Stimulated activated naive CD8-positive, alpha-beta T cell treated with anti-CD3 and anti-CD28 coated beads, Interleukin-15, amount 100 ng/mL, for 72 hours (primary cell): ENCODE measurements at places on chromosomes 16 and 17.

GRCh38 chr16:4232541-4233386 lies 9.1 kb downstream of the SRL start:
- DNase-seq: no peak

GRCh38 chr17:44672479-44673093 lies 16.3 kb downstream of the MEIOC start:
- no peak for DNase-seq

DNA sequence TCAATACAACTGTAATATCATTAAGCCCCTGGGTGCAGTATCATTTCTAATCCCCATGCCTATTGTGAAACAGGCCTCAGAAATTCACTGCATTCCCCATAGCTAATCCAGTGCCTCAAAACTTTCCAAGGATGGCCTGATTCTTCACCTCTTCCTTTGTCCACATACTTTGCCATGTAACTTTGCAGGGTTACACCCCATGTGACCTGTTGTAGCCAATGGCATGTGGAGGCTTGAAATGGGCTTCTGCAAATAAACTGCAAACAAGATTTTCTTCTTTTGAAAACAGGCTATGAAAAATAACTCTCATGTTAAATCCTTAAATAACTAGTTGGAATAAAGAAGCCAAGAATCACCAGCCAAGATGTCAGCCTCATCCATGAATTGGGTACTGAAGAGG lies 35.9 kb downstream of the ABCA10 start:
- no peak for DNase-seq

GRCh38 chr16:61937646-61938045 lies 98.6 kb downstream of the CDH8 start:
- no peak for DNase-seq

DNA sequence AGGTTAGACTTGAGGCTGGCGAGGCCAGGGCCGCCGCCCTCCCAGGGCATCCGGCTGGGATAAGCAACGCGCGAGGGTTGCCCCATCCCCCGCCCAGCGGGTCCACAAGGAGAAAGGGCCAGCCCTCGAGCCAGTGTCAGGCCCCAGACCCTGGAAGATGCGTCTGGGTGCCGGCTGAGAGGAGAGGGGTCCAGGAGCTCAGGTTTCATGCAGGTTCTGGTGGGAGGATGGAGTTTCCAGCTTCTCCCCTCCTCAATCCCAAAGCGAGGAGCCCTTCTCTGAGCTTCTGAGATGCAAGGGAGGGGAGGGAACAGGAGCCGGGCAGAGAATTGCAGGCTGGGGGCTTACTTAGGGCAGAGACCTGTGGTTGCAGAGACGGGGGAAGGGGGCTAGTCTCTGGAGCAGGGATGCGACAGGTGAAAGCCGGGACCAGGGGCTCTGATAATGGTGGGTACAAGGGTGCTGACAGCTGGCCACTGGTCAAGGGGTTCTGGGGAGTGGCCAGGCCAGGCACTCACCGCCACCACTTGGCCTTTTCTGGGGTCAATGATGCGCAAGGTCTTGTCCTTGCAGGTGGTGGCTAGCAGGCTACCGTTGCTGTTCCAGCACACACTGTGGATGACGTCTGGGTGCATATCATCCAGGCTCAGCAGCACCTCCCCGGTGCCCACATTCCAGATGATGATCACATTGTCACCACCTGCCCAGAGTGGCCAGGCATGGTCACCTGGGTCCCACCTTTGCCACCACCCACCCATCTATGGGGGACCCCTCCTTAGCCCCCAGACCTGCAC lies 4.2 kb downstream of the CORO6 start:
- no peak for DNase-seq

- DNase-seq: no peak
These were observed 46.6 kb downstream of the RGS9 start for GRCh38 chr17:65183736-65184135.

GRCh38 chr16:69327585-69328310 lies 2.6 kb downstream of the PDF start:
- no peak for DNase-seq

DNA sequence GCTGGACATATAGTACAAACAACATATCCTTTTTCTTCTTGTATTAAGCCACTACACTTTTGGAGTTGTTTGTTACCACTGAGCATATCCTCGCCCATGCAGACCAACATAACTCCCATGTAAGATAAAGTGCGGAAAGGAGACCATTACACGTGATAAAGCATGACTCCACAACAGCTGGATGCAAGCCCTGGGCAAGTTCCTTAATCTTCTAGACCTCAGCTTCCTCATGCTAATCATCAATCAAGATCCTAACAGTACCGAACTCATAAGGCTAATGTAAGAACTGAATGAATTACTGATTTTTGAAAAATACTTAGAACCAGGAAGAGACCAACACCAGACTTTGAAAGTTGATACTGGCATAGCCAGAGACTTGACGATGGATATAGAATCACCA lies 47.0 kb upstream of the GSG1L start:
- DNase-seq: no peak
